Chondrocyte (in vitro differentiated cells): ENCODE measurements at places on chromosomes 6 and 20. TPM values are rescaled to one million over a fixed set of nuclear protein-coding genes. Genes with fewer than 3 reads are reported as not detected.

Gene CBLN4
- total RNA-seq: not detected in 3 replicates

Gene SLC24A3
- total RNA-seq: 0.10 TPM in 2 of 3 replicates, not detected in the other

Gene TRIM31
- not detected in 3 replicates for total RNA-seq

Gene BEND6
- 8.9 to 15.8 TPM (median 10.9 TPM) in 3 replicates for total RNA-seq

Gene IL17F
- total RNA-seq: not detected in 3 replicates

Gene FAM83C
- not detected in 3 replicates for total RNA-seq

Gene POLR3F
- total RNA-seq: 8.1 to 10.2 TPM (median 9.3 TPM) in 3 replicates

Gene SLC44A4
- not detected in 3 replicates for total RNA-seq

Gene C6orf47
- total RNA-seq: 19.1 to 20.3 TPM (median 20.2 TPM) in 3 replicates

- H3K4me3 ChIP-seq: no peak overlapping the region
- H3K27me3 ChIP-seq: no peaks in the 10 kb centered on the region
- no peak for DNase-seq
- H3K4me1 ChIP-seq: no peaks in the 10 kb centered on the region
- H3K36me3 ChIP-seq: no peaks in the 10 kb centered on the region
Measured at GRCh38 chr20:22106308-22106938, 401.0 kb downstream of the PAX1 start.

- peaks cover 5% of the 10 kb centered on the region for H3K27me3 ChIP-seq
- H3K36me3 ChIP-seq: no peaks in the 10 kb centered on the region
- H3K4me1 ChIP-seq: peaks cover 4% of the 10 kb centered on the region
- no peak overlapping the region for H3K4me3 ChIP-seq
Measured at GRCh38 chr20:23832775-23833513, 6.4 kb upstream of the CST2 start.

DNA sequence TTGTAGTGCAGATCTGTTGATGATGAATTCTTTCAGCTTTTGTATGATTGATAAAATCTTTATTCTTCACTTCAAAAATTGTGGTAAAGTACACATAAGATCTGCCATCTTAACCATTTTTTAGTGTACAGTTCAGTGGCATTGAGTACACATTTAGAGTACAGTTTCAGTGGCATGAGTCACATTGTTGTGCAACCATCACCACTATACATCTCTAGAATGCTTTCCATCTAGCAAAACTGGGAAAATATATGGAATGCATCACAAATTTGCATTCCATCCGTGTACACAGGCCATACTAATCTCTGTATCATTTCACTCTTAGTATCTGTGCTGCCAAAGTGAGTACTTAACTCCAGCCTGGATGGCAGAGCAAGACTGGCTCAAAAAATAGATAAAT is 28.7 kb downstream of the SIRPD start:
- no peak for DNase-seq
- H3K27me3 ChIP-seq: peaks cover 8% of the 10 kb centered on the region
- no peak overlapping the region for H3K27ac ChIP-seq
- no peaks in the 10 kb centered on the region for H3K4me1 ChIP-seq
- H3K36me3 ChIP-seq: no peaks in the 10 kb centered on the region

GRCh38 chr20:38198238-38198861 is 33.3 kb upstream of the TGM2 start:
- no peak overlapping the region for H3K4me3 ChIP-seq
- no peak overlapping the region for H3K27ac ChIP-seq
- H3K27me3 ChIP-seq: no peaks in the 10 kb centered on the region

- no peak overlapping the region for H3K27ac ChIP-seq
- H3K36me3 ChIP-seq: no peaks in the 10 kb centered on the region
- DNase-seq: no peak
- H3K4me1 ChIP-seq: peaks cover 32% of the 10 kb centered on the region
Measured at GRCh38 chr20:49768204-49769047, 44.2 kb upstream of the SLC9A8 start.

GRCh38 chr20:48295445-48295903 is 510.2 kb upstream of the SULF2 start:
- DNase-seq: no peak
- H3K4me3 ChIP-seq: no peak overlapping the region
- H3K36me3 ChIP-seq: peaks cover 4% of the 10 kb centered on the region
- H3K4me1 ChIP-seq: peaks cover 46% of the 10 kb centered on the region

DNA sequence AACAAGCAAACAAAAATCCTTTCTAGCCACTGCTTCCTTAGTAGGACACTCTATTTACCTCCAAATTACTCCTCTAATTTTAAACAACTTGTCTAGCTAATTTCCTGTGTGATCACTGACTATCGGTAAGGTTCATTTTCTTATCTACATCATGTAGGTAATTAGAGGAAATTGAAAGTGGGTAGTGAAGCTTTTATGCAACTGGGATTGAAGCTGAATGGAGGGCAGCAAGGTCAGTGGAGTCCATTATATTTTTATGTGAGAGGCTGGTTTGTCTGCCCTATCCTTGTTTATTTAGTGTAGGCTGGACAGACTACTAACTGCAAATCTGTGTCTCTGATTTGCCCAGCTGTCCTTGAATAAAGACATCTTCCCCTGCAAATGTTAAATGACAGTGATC is 88.5 kb upstream of the SIM1 start:
- H3K27ac ChIP-seq: no peak overlapping the region
- H3K4me1 ChIP-seq: peaks cover 19% of the 10 kb centered on the region
- H3K27me3 ChIP-seq: no peaks in the 10 kb centered on the region
- H3K4me3 ChIP-seq: no peak overlapping the region

DNA sequence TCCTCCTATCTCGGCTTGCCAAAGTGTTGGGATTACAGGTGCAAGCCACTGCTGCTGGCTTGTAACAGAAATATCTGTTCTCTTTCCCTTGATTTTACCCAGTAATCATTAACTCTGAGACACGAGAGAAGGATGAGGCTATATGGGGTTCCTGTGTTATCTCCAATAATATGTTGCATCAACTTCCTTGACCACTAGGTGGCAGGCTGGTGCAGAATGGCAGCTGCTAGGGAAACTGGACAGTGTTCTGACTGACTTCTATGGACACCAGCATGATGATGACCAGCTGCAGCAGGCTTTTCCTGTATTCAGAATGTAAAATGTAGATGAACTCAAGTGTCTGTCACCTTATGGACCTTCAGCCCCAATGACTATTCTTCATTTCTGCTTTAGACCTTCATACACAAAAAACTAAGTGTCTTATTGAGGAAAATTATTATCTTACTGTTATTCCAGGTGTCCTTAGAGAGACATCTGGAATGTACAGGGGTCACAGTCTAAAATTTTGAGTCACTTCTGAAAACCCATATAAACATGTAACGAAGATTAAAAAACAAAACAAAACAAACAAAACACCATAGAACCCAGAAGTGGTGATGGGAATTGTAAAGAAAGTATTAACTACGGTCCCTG is 20.4 kb upstream of the CD109 start:
- H3K27ac ChIP-seq: no peak overlapping the region
- H3K36me3 ChIP-seq: no peaks in the 10 kb centered on the region
- peaks cover 15% of the 10 kb centered on the region for H3K4me1 ChIP-seq

- H3K4me3 ChIP-seq: no peak overlapping the region
- no peaks in the 10 kb centered on the region for H3K36me3 ChIP-seq
- peaks cover 14% of the 10 kb centered on the region for H3K4me1 ChIP-seq
- H3K27me3 ChIP-seq: no peaks in the 10 kb centered on the region
Measured at GRCh38 chr6:37068356-37069270, 63.2 kb downstream of the FGD2 start.

DNA sequence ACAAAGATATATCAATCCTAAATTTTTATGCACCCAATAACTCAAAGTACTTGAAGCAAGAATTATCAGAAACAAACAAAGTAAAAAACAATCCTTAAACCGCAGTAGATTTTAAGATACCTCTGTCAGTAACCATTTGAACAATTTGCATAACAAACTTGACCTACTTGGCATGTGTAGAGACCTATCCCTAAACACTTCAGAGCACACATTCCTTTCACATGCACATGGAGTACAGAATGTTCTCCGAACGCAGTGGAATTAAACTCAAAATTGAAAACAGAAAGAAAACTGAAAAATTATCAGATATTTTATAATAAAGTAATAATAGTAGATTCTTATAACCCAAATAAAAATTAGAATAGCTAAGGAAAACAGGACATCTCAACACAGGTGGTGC is 162.6 kb upstream of the THBS2 start:
- no peaks in the 10 kb centered on the region for H3K4me1 ChIP-seq
- no peak for DNase-seq
- no peaks in the 10 kb centered on the region for H3K27me3 ChIP-seq
- H3K36me3 ChIP-seq: peaks cover 8% of the 10 kb centered on the region
- no peak overlapping the region for H3K27ac ChIP-seq

DNA sequence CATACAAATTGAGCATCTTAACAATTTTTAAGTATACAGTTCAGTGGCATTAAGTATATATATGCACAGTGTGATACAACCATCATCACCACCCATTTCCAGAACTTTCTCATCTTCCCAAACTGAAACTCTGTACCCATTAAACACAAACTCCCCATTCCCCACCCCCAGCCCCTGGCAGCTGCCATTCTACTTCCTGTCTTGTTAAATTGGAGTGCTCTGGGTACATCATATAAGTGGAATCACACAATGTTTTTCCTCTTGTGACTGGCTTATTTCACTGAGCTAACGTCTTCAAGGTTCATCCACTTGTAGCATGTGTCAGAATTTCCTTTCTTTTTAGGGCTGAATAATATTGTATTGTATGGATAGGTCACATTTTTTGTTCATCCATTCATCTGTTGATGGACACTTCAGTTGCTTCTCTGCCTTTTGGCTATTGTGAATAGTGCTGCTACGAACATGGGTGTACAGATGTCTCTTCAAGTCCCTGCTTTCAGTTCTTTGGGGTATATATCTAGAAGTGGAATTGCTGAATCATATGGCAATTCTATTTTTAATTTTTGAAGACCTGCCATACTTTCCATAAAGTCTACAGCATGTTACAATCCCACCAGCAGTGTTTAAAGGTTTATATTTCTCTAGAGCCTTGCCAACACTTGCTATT is 19.6 kb upstream of the RREB1 start:
- no peak for DNase-seq
- peaks cover 22% of the 10 kb centered on the region for H3K4me1 ChIP-seq
- peak overlapping the region; percentile 45 for H3K27ac ChIP-seq
- H3K36me3 ChIP-seq: no peaks in the 10 kb centered on the region
- H3K4me3 ChIP-seq: no peak overlapping the region

- H3K36me3 ChIP-seq: no peaks in the 10 kb centered on the region
- DNase-seq: no peak
- peak overlapping the region; percentile 28 for H3K4me3 ChIP-seq
- H3K27me3 ChIP-seq: no peaks in the 10 kb centered on the region
- peak overlapping the region; percentile 93 for H3K27ac ChIP-seq
- H3K4me1 ChIP-seq: peaks cover 73% of the 10 kb centered on the region
Measured at GRCh38 chr6:11609324-11610071, 71.9 kb downstream of the TMEM170B start.

- H3K36me3 ChIP-seq: peaks cover 1% of the 10 kb centered on the region
- DNase-seq: no peak
- no peaks in the 10 kb centered on the region for H3K27me3 ChIP-seq
- no peak overlapping the region for H3K27ac ChIP-seq
- H3K4me1 ChIP-seq: peaks cover 9% of the 10 kb centered on the region
- H3K4me3 ChIP-seq: no peak overlapping the region
Measured at GRCh38 chr6:140711019-140711613, 1336.7 kb upstream of the CITED2 start.

GRCh38 chr6:108767418-108768165 is 80.6 kb upstream of the ARMC2 start:
- H3K27ac ChIP-seq: no peak overlapping the region
- DNase-seq: no peak
- peaks cover 7% of the 10 kb centered on the region for H3K4me1 ChIP-seq
- H3K4me3 ChIP-seq: no peak overlapping the region
- H3K36me3 ChIP-seq: peaks cover 5% of the 10 kb centered on the region

GRCh38 chr6:154614101-154614500 is 103.6 kb upstream of the CNKSR3 start:
- no peak for DNase-seq
- peaks cover 19% of the 10 kb centered on the region for H3K4me1 ChIP-seq
- no peak overlapping the region for H3K4me3 ChIP-seq
- no peaks in the 10 kb centered on the region for H3K27me3 ChIP-seq

DNA sequence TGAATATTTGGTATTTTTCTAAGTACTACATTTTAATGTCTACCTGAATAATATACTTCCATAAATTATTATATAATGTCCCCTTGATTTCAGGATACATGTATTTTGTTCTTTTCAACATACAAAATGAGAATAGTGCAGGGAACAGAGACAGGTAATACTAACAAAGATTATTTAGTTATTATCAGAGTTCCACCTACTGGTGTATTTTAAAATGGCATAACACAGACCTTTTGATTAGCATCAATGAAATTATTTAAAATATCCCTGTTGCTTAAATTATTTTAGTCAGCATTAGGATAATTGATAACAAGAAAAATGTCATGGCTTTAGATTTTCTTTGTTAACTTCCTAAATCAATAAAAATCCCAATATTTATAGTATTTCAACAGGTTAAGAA is 184.0 kb downstream of the PRDM13 start:
- H3K4me3 ChIP-seq: no peak overlapping the region
- H3K27me3 ChIP-seq: peaks cover 44% of the 10 kb centered on the region
- H3K4me1 ChIP-seq: no peaks in the 10 kb centered on the region
- no peak overlapping the region for H3K27ac ChIP-seq
- no peaks in the 10 kb centered on the region for H3K36me3 ChIP-seq
- no peak for DNase-seq

- peaks cover 33% of the 10 kb centered on the region for H3K27me3 ChIP-seq
- no peak overlapping the region for H3K27ac ChIP-seq
- no peaks in the 10 kb centered on the region for H3K4me1 ChIP-seq
- no peaks in the 10 kb centered on the region for H3K36me3 ChIP-seq
Measured at GRCh38 chr6:87045521-87046075, 49.3 kb downstream of the CGA start.

DNA sequence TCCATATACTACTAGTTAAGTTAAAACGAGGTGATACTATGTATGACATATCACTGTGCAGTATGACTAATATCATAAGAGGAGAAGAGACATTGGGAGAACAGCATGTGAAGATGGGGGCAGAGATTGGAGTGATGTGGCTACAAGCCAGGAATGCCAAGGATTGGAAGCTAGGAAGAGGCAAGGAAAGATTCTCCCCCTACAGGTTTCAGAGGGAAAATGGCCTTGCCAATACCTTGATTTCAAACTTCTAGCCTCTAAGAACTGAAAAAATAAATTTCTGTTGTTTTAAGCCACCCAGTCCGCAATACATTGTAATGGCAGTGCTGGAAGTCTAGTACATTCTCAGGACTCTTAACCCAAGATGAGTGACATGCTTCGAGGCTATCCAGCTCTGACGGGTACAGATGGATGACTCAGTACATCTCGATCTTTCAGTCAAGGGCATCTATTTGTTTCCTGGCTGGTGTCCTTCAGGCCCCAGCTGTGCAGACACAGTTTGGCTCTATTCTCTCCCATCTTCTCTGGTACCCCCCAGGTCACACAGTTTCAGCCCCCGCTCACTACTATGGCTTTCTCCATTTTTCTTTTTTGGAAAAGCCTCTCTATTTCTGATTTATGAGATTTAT is 55.5 kb upstream of the THEMIS start:
- no peaks in the 10 kb centered on the region for H3K36me3 ChIP-seq
- no peak overlapping the region for H3K27ac ChIP-seq
- H3K27me3 ChIP-seq: no peaks in the 10 kb centered on the region
- no peaks in the 10 kb centered on the region for H3K4me1 ChIP-seq
- H3K4me3 ChIP-seq: no peak overlapping the region
